Sigmoid colon (tissue), 7 donors: ENCODE measurements at places on chromosomes 12 and 14. TPM values are rescaled to one million over a fixed set of nuclear protein-coding genes. Genes with fewer than 3 reads are reported as not detected.

TBX3 gene
- 9.7 TPM for total RNA-seq

NGB gene
- 10.0 TPM for total RNA-seq

DNA sequence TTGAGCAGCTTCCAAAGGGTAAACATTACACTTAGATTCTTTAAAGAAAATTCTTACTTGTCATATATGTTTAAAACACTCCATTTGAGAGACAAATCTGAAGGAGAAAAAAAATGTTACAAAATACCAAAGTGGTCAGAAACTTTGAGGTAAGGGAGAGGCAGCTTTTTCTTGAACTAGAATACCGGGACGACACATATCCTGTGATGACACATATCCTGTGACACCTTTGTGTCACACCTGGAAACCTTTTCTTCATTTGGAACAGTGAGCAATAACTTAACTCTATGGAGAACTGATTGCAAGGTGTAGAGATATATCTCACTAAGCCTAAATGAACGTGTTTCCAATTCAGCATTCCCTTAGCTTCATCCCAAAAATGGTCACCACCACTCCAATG, 4.6 kb upstream of the GRIN2B start:
- no peak for DNase-seq
- H3K27me3 ChIP-seq: no peaks in the 10 kb centered on the region
- no peaks in the 10 kb centered on the region for H3K36me3 ChIP-seq
- no peak overlapping the region for H3K27ac ChIP-seq
- no peaks in the 10 kb centered on the region for H3K4me1 ChIP-seq
- H3K4me3 ChIP-seq: no peak overlapping the region

- no peak overlapping the region for H3K4me3 ChIP-seq
- peak; percentile 70 for DNase-seq
- H3K27ac ChIP-seq: peak overlapping the region; percentile 3
Measured at GRCh38 chr14:22821193-22822015, 6.2 kb upstream of the SLC7A7 start.

- H3K36me3 ChIP-seq: peaks cover 21% of the 10 kb centered on the region
- peak overlapping the region; percentile 100 for H3K27ac ChIP-seq
- no peaks in the 10 kb centered on the region for H3K27me3 ChIP-seq
- H3K4me3 ChIP-seq: no peak overlapping the region
- no peak for DNase-seq
- no peaks in the 10 kb centered on the region for H3K4me1 ChIP-seq
Measured at GRCh38 chr14:23299211-23299957, 3.3 kb downstream of the PPP1R3E start.

GRCh38 chr12:132229193-132229760, 85.0 kb downstream of the NOC4L start:
- H3K27me3 ChIP-seq: peaks cover 65% of the 10 kb centered on the region
- H3K4me1 ChIP-seq: no peaks in the 10 kb centered on the region
- no peak overlapping the region for H3K27ac ChIP-seq
- peak; percentile 46 for DNase-seq
- no peak overlapping the region for H3K4me3 ChIP-seq
- no peaks in the 10 kb centered on the region for H3K36me3 ChIP-seq
